ENCODE measurements at places on chromosomes 7 and 10.

DNA sequence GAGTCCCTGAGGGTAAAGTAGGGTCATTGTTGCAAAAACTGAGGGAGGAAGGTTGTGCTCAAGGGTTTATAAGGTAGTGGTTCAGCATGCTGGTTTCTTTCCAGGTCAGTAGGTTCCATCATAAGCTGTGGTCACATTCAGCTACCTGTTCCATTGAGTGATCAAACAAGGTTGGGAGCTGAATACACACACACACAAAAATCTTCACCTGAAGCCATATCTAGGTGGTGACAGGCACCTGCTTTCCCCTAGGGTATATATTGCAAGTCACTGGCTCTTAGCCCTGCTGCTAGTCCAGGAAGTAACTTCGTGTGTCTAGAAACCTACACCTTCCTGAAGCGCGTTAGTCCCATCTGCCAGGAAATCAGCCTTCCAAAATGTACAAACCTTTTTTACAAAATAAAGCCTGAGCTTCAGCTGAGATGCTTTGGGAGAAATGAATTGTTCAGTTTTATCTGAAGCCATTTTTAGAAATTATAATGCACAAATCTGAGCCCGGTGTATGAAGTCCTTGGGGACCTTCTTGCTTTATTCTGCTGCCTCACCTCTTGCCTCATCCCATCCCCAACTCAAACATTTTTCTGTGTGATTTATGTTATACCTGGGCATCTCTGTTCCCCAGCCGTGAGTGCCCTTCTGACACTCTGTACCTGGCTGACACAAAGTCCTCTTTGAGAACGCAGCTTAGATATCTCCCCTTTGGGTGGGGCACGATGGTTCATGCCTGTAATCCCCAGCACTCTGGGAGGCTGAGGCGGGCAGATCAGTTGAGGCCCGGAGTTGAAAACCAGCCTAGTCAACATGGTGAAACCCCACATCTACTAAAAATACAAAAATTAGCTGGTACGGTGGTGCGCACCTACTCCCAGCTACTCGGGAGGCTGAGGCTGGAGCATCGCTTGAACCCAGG lies 10.6 kb upstream of the LAMTOR4 start:
- no peak for DNase-seq

DNA sequence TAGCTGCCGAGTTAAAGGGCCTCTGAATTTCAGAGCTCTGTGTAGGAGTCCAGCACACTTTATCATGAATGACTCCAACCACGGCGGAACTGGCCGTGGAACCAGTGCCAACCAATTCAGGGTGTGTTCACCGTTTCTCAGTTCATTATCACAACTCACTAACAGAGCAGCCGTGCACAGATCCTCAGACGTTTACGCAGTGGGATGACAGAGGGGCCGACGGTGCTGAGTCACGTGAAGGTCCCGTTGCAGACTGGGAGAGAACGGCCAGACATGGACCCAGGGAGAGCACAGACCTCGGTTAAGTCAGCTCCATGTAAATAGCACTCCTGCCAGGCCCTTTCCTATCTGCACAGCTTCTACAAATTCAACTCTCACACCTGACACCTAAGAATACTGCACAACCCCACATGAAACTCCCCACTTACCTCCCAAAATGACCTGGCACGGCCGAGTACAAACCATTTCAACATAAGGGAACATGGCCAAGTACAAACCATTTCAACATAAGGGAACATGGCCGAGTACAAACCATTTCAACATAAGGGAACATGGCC lies 95.5 kb downstream of the DIP2C start:
- no peak for DNase-seq

GRCh38 chr10:18350340-18350739 lies 210.1 kb downstream of the CACNB2 start:
- no peak for DNase-seq

GRCh38 chr7:219581-220150 lies 27.3 kb downstream of the FAM20C start:
- no peak for DNase-seq
